Transverse colon (tissue), 4 donors: ENCODE measurements at places on chromosomes 16 and 17. TPM values are rescaled to one million over a fixed set of nuclear protein-coding genes. Genes with fewer than 3 reads are reported as not detected.
A peak's percentile ranks its signal among the peaks of the same experiment; 100 is the strongest.

CSF3 gene
- total RNA-seq: 2.6 TPM

NKD1 gene
- total RNA-seq: 98.1 TPM

DNA sequence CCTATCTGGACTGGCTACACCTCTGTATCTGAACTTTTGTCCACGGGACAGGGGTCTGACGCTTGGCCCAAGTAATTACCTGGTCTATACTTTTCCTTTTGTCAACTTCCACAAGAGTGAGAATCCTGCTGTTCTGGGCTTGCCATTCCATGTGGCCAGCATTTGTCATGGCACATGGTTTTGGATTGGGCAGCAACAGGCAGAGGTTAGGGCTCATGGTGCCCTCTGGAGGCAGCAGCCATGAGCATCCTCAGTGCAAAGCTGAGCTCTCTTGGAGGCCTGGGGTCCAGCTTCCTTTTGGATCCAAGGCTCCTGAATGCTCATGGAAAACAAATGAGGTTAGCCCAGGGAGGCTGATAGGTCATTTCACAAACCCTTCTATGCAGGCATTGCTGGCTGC lies 7.5 kb upstream of the EDC4 start:
- no peak overlapping the region for H3K4me3 ChIP-seq
- peak; percentile 27 for DNase-seq

GRCh38 chr16:71788578-71788977 lies 20.1 kb downstream of the AP1G1 start:
- no peak overlapping the region for H3K27ac ChIP-seq
- H3K27me3 ChIP-seq: no peaks in the 10 kb centered on the region
- H3K4me1 ChIP-seq: peaks cover 3% of the 10 kb centered on the region
- DNase-seq: no peak
- H3K4me3 ChIP-seq: no peak overlapping the region
- H3K36me3 ChIP-seq: peaks cover 21% of the 10 kb centered on the region

GRCh38 chr16:81224824-81225223 lies 13.7 kb upstream of the BCO1 start:
- no peaks in the 10 kb centered on the region for H3K4me1 ChIP-seq
- no peaks in the 10 kb centered on the region for H3K36me3 ChIP-seq
- no peak for DNase-seq
- H3K27ac ChIP-seq: no peak overlapping the region
- H3K4me3 ChIP-seq: no peak overlapping the region

GRCh38 chr16:50884066-50884860 lies 142.4 kb downstream of the CYLD start:
- no peaks in the 10 kb centered on the region for H3K4me1 ChIP-seq
- H3K36me3 ChIP-seq: no peaks in the 10 kb centered on the region
- H3K27ac ChIP-seq: no peak overlapping the region
- no peak for DNase-seq

DNA sequence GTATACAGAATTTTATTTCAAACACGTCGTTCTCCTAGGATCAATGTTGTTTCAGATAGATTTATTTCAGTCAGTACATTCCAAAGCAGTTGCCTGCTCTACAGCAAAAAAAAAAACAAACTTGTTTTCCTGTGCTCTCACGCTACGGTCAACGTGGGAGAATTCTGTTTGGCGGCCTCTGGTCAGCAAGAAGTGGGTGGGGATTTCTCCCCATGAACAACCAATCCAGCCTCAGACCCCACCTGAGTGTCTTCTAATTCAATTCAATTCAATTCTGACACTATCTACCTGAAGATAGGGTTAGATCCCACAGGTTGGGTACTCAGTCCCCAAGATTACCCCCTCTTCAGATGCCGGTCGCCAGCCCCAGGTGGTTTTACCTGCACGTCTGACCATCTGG lies 22.1 kb downstream of the C17orf58 start:
- H3K36me3 ChIP-seq: peaks cover 3% of the 10 kb centered on the region
- no peaks in the 10 kb centered on the region for H3K27me3 ChIP-seq
- no peak for DNase-seq
- peaks cover 9% of the 10 kb centered on the region for H3K4me1 ChIP-seq

- H3K27me3 ChIP-seq: no peaks in the 10 kb centered on the region
- H3K4me1 ChIP-seq: no peaks in the 10 kb centered on the region
- no peak overlapping the region for H3K4me3 ChIP-seq
- no peak overlapping the region for H3K27ac ChIP-seq
- DNase-seq: no peak
Measured at GRCh38 chr17:67456103-67456502, 79.0 kb downstream of the PITPNC1 start.

GRCh38 chr17:63768433-63768832 lies 5.0 kb downstream of the CCDC47 start:
- peaks cover 12% of the 10 kb centered on the region for H3K4me1 ChIP-seq
- no peaks in the 10 kb centered on the region for H3K27me3 ChIP-seq
- H3K36me3 ChIP-seq: peaks cover 15% of the 10 kb centered on the region
- no peak overlapping the region for H3K4me3 ChIP-seq
- no peak overlapping the region for H3K27ac ChIP-seq

- peak overlapping the region; percentile 95 for H3K27ac ChIP-seq
- H3K27me3 ChIP-seq: peaks cover 98% of the 10 kb centered on the region
- no peak for DNase-seq
- H3K4me3 ChIP-seq: peak overlapping the region; percentile 50
- peaks cover 20% of the 10 kb centered on the region for H3K4me1 ChIP-seq
Measured at GRCh38 chr16:86505899-86506864, 4.1 kb upstream of the FOXF1 start.

DNA sequence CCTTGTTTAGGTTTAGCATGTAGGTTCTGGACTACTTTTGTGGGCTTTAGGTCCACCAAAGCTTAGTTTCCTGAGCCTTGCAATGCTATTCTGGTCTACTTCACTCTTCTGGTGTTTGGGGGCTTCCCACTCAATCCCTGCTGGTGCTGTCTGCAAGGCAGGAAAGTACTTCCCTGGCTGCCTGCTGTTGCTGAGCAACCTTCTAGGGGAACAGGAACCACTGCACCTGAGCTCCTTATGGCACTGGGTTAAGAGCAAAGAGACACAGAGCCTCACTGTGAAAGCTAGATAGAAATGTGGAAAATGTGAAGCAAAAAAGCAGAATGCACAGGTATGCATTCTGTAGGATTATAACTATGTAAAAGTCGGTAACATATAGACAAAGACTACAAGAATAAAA lies 17.0 kb downstream of the MPO start:
- H3K4me1 ChIP-seq: no peaks in the 10 kb centered on the region
- peaks cover 63% of the 10 kb centered on the region for H3K27me3 ChIP-seq
- no peak overlapping the region for H3K4me3 ChIP-seq
- DNase-seq: no peak

DNA sequence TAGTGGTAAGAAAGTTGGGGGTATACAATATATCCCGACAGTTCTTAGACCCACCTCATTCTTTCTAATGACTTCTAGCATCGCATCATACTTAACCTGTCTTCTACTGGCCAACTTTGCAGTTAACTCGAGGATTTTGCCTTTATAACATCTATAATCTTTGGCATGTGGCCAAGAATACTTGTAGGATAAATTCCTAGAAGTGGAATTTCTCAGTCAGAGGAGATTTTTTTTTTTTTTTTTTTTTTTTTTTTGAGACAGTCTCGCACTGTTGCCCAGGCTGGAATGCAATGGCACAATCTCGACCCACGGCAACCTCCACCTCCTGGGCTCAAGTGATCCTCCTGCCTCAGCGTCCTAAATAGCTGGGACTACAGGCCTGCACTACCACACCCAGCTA lies 253.5 kb downstream of the MRTFB start:
- H3K36me3 ChIP-seq: no peaks in the 10 kb centered on the region
- no peak overlapping the region for H3K4me3 ChIP-seq
- H3K4me1 ChIP-seq: peaks cover 2% of the 10 kb centered on the region
- no peak overlapping the region for H3K27ac ChIP-seq

DNA sequence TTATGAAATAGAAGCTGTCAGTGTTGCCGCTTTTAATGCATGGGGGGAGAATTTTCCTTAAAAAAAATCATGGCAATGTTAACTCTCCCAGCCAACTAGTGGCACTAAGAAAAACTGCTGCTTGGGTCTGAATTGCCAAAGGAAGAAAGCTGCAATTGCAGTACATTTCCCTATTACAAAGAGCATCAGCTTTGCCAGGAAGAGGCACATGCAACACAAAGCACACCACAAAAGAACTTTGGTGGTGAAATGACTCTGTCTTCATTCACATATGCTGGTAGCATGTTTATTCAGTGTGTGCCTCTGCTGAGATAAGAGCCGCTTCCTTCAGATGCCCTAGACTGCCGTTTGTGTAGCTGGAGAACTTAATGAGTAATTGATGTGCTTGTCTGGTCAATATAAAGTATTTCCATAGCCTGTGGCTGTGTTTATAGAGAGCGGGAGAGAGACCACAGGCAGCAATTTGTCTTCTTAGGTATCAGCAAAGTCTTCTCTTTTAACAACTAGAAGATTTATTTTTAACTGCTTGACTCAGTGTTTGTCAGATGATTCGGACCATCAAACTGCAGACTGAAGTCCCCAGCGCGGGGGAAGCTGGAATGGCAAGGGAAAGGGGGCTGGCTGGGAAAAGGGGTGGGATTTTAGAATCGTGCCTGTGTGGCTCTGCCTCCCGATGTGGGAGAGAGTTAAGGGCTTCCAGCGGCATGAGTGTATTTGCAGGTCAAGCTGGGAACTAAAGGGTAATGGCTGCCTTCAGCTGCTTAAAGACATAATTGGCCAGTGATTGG lies 115.1 kb downstream of the MRTFB start:
- no peak for DNase-seq
- peaks cover 11% of the 10 kb centered on the region for H3K4me1 ChIP-seq
- H3K27me3 ChIP-seq: no peaks in the 10 kb centered on the region
- H3K4me3 ChIP-seq: peak overlapping the region; percentile 0

DNA sequence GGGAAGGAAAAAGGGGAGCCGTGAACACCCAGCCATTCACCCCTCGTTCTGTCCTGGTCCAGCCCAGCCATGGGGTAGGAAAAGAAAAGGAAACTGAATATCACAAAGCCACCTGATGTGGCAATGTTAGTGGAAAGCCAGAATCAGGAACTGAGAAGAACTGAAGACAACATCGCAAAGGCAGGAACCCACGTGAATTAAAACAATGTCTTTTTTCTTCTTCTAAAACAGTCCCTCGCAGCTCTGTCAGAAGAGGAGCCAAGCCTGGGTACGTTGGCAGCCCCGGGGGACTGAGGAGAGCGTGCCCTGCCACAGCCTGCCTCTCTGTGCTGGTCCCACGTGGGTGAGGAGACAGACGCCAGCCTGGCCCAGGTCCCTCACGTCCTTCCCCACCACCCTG lies 55.0 kb downstream of the ZNF423 start:
- H3K36me3 ChIP-seq: no peaks in the 10 kb centered on the region
- H3K4me1 ChIP-seq: no peaks in the 10 kb centered on the region
- DNase-seq: no peak
- H3K4me3 ChIP-seq: no peak overlapping the region
- no peak overlapping the region for H3K27ac ChIP-seq
- H3K27me3 ChIP-seq: no peaks in the 10 kb centered on the region

DNA sequence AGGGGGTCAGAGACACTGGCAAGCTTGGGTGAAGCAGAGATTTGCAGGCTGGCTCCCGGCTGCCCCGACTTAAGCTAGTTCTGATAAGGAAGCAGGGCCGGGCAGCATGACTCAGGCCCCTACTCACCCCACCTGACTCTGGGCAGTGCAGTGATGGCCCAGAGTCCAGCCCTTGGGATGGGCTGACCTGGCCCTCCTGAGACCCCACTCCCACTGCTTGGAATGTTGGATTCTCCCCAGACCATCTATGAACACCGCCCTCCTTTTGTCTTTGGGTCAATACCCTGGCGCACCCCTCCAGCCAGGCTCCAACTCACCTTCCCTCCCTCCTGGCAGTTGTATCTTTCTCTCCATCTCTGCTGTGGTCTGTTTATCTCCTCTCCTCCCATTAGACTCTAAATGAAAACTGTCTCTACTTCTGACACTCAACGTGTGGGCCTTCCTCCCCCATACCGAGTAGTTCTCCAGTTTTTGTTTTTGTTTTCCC lies 21.0 kb downstream of the LGALS3BP start:
- H3K36me3 ChIP-seq: no peaks in the 10 kb centered on the region
- no peak overlapping the region for H3K4me3 ChIP-seq
- peak; percentile 32 for DNase-seq
- H3K27ac ChIP-seq: no peak overlapping the region

- H3K4me3 ChIP-seq: no peak overlapping the region
- peak overlapping the region; percentile 21 for H3K27ac ChIP-seq
- H3K27me3 ChIP-seq: no peaks in the 10 kb centered on the region
- no peaks in the 10 kb centered on the region for H3K36me3 ChIP-seq
- DNase-seq: peak; percentile 86
Measured at GRCh38 chr17:40909351-40909750, 24.3 kb upstream of the KRT20 start.

- peak; percentile 34 for DNase-seq
- no peaks in the 10 kb centered on the region for H3K27me3 ChIP-seq
- peaks cover 6% of the 10 kb centered on the region for H3K4me1 ChIP-seq
- H3K4me3 ChIP-seq: no peak overlapping the region
- peak overlapping the region; percentile 78 for H3K27ac ChIP-seq
- no peaks in the 10 kb centered on the region for H3K36me3 ChIP-seq
Measured at GRCh38 chr17:78322858-78323455, 36.9 kb downstream of the SOCS3 start.
